HuH-7.5 (cell line): ENCODE measurements at places on chromosomes 3 and 15.

- DNase-seq, result no peak
These were observed 117.1 kb upstream of the LIPC start for GRCh38 chr15:58314593-58315216.

- DNase-seq, result no peak
These were observed 129.6 kb downstream of the FMN1 start for GRCh38 chr15:33064878-33065277.

GRCh38 chr15:39581242-39581792, 438 bp downstream of the THBS1 start:
- no peak for DNase-seq

GRCh38 chr15:101620671-101621070, 31.5 kb downstream of the TM2D3 start:
- DNase-seq, result no peak

GRCh38 chr3:135197246-135197645, 402.2 kb downstream of the EPHB1 start:
- no peak for DNase-seq

- no peak for DNase-seq
These were observed 3.3 kb downstream of the LINS1 start for GRCh38 chr15:100598655-100599054.

GRCh38 chr3:156150434-156151066, 30.2 kb downstream of the KCNAB1 start:
- no peak for DNase-seq

DNA sequence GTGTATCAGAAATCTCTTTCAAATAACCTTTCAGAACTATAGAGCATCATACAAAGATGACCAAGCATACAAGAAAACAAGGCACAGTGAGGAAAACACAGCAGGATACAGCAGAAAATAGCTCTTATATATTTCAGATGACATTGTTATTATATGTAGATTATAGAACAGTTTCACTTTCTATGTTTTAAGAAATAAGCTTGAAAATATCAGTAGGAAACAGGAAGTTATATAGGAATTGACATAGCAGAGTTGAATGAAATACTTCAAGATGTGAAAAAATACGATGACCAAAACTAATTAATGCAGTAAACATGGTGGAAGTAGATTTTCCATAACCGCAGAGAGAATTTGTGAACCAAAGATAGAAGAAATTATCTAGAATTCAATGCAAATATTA, 75.2 kb downstream of the LYSMD4 start:
- DNase-seq, result no peak

GRCh38 chr3:30658328-30659052, 52.1 kb downstream of the TGFBR2 start:
- DNase-seq, result no peak

GRCh38 chr15:67841513-67841762, 1.6 kb upstream of the RNU6-1 start:
- DNase-seq, result no peak

- no peak for DNase-seq
These were observed 777 bp downstream of the GPR160 start for GRCh38 chr3:170038434-170039110.
